T-helper 22 cell (primary cell): ENCODE measurements at places on chromosomes 12 and 14.

- no peak for DNase-seq
Measured at GRCh38 chr14:100866666-100867630, 36.6 kb downstream of the RTL1 start.

GRCh38 chr14:50678163-50678562 lies 10.1 kb upstream of the SAV1 start:
- DNase-seq, result no peak

DNA sequence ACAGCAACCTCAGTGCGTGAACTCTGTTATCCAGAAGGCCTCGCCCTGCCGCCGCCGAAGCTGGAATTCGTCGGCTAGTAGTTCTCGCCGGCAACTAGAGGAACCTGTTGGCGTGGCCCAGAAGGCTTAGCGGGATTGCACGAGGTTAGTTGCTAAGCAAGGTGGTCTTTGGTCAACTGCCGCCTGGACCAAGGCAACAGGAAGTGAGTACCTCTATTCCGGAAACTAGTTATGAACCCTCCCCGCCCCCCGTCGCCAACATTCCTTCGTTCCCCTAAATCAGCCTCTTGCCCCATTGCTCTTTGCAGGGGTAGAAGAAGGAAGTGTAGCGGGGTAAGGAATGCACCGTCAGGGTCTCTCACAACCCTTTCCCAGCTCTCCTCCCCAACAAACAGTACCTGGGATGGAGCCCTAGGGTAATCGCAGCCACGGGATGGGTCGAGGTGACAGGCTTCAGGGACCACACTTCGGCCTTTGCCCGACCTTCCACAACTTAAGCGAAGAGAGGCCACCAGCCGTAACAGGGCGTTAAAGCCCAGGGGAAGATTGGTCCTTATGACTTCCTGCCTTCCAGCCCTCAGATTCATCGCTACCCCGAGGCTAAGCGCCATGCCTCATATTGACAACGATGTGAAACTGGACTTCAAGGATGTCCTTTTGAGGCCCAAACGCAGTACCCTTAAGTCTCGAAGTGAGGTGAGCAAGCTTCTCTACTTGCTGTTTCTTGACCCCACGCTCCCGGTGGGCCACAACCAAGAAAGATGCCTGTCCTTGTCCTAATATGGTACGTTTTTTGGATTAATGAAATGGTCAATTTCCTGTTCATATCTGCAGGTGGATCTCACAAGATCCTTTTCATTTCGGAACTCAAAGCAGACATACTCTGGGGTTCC lies at the start of gene GMPR2:
TSS of gene GMPR2 (plus strand) at position 285 of the 893 bp plus-strand sequence. CDS start at position 610, 325 bp downstream.
- no peak for DNase-seq

DNA sequence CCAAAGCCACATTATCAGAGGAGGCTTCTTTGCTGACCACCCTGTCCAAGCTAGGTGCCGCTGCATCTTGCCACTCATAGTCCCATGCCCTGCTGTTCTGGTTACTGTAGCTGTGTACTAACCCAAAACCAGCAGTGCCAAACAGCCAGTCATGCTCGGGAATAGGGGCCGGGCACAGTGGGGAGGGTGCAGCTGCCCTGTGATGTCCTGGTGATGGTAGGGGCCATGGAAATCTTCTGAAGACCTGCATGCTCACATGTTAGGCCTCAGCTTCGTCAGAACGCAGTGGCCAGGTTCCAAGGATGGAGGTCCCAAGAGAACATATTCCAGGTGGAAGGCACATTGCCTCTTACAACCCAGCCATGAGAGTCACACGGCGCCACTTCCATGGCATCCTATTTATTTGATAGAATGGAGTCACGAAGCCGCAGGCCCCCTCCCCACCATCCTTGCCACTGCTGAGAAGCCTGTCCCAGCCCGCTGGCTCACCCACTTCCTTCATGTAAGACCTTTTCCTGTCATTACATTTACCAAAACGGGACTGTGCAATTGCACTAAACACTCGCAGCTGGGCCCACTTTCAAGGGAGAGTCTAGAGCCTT lies 48.5 kb downstream of the FAM222A start:
- DNase-seq, result no peak

DNA sequence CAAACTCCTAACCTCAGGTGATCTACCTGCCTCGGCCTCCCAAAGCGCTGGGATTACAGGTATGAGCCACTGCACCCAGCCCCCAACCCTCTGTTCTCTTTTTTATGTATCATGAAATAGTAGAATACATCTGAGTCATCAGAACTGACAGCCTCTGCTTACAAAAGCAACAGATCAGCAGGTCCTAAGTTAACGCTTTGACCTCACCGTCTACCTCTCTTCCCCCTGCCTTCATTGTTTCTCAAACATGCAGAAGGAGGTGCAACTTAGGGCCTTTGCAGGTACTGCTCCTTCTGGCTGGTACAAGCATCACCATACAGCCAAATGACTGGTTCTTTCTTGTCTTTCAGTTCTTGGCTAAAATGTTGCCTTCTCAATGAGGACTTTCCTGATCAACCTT lies 249.2 kb downstream of the PAWR start:
- DNase-seq, result no peak

GRCh38 chr12:100266585-100266834 lies 369 bp downstream of the DEPDC4 start:
- DNase-seq, result peak; percentile 84

DNA sequence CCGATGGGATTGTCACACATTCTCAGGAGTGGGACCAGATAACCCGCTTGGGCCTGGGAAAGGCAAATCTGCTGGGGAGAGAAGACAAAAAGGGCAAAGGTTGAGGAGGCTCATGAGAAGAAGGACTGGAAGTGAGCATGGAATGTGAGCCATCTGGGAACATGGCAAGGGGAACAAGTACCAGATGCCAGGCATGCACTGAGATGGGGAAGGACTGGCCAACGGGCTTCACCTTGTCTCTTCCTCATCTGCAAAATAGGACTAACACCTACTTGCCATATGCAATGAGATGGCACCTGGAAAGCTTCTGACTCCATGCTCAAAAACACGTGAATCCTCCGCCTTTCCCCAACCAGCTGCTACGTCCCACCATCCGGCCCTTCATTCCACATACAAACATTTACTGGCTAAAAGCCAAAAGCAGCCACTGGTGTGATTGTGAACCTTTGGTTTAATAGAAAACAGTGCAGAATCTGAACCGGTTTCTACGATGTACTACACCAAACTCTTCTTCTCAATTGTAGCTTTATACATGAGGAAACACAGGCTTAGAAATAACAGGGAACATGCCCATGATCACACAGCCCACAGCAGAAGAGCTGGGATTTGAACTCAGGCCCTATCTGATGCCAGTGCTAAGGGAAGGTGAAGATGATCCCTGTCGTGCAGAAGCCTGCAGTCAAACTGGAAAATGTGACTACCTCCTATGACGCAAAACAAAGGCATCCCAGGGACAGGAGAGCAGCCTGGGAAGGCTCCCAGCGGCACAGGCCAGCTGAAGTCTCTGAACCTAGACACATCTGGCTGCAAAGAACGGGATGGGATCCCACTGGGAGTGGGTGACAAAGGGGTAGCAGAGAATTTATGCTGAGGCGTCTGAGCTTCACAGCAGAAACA lies 112.1 kb downstream of the TTC7B start:
- DNase-seq, result no peak

GRCh38 chr14:86404425-86404824 lies 874.5 kb downstream of the FLRT2 start:
- DNase-seq, result no peak

GRCh38 chr12:109277899-109278762 lies 31.0 kb downstream of the FOXN4 start:
- no peak for DNase-seq

DNA sequence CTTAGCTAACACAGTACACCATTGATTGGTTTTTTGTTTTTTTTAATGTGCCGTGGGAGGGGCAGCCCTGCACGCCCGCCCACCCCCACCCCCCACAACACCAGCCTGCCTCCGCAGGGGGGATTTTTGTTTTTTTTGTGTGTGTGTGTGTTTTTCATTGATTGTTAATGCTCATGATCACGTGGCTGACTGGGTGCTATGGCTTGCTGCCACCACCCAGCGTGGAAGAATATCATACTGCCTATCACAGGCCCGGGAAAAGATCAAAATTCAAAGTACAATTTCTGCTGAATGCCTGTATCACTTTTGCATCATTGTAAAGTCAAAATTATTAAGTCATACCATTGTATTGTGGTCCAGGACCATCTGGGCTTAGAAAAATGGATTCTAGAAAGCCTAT lies 8.3 kb downstream of the RESF1 start:
- DNase-seq, result no peak

- no peak for DNase-seq
Measured at GRCh38 chr12:131177599-131177998, 223.9 kb downstream of the ADGRD1 start.

DNA sequence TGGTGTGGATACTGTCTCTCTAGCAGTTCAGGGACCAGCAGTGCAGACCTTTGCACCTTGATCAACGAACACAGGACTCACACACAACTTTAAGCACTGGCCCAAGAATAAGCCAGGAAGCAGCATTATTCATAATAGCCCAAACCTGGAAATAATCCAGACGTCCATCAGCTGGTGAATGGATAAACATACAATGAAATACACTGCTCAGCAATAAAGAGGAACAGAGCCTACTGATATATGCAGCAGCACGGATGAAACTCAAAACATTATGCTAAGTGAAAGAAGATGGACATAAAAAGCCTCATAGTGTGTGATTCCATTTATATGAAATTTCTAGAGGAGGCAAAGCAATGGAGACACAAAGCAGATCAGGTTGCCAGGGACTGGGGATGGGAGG lies 303.9 kb upstream of the FKBP4 start:
- no peak for DNase-seq

DNA sequence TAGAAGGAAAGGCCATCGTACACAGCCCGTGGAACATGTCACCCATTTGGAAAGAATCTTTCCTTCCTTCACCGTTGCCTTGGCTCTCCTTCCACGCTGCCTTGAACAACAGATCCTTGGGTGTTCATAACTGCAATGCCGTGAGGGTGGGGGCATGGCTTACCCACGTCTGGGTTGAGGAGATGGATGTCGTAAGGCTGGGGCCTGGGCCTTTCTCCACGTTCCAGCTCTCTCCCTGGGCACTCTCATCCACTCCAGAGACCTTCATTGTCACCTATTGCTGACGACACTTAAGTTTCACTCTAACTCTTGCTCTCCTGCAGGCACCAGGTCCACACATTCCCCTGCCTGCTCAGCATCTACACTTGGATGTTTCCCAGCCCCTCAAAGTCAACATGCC lies 19.4 kb downstream of the ANO2 start:
- DNase-seq, result no peak

DNA sequence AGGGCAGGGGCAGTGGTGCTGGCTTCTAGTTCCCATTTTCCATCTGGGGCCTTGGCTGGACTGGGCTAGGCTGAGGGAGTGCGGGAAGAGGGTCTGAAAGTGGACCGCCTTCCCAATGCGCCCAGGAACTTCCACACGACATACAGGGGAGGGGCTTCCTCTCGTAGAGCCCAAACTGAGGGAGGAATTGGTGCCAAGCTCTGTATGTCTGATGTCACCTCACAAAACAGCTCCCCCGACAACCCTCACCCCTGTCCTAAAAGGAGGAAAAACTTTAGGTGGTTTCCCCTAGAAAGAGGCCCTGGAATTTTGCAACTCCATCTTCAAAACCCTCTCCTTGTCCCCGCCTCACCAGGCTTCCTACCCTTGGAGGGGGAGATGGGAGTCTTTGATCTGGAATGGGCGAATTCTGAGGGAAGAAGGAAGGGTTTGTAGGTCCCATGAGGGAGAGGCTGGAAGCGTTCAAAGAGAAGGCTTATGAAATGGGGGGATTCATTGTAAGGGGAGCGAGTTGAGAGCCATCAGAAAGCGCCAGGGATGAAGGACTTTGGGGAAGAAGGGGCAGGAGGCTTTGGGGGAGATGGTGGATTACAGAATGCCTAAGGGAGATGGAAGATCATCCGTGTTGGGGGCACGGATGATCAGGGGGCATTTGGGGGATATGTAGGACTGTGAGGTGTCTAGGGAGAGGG lies 844 bp downstream of the GLTP start:
- DNase-seq, result no peak

DNA sequence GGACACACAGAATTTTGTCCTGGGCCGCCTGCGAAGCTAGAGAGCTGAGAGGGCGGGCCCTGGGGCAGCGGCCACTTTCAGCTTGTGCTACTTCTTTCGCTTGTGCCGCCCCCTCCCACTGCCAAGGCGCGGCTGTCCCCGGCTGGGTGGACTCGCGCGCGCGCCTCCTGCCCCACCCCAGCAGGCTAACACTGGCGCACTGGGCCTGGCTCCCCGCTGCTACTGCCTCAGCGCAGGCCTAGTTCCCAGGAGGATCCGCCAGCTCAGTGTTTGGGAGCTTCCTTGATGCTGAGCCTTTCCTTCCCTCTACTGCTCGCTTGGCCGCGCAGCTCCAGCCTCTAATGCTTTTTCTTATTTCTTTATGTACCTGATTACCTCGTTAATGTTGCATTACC lies 27.4 kb upstream of the METAP2 start:
- no peak for DNase-seq

DNA sequence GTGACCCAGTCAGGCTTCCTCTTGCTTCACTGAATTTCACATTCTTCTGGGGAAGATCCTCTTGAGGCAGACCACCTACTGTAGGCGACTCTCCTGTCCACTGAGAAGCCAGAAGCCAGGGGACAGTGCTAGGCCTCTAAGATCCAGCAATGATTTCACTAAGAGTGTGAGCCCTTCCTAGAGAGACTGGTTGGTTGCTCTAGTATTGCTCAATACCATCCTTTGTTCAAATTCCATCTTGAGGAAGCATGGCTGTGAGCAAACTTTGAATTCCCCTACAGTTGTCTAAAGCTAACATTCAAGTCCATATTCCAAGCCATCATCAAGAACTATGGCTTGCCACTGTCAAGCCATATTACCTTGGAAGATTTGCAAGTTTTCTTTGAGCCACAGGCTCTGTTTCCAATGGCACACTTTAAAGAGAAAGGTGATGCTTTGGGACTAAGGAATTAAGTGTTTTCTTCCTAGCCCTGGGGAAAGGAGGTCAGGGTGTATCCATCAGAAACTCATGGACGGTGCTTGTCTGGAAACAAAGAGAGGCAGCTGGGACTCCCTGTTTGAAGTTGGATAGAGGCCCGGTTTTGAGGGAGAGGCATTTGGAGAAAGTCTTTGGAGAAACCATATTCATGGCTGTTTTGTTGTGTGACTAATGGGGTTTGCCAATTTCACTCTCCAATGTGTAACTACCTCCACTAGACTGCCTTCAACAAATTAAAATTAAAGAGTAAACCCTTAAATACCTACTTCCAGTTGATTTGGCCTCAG lies 1217.9 kb downstream of the VRK1 start:
- DNase-seq, result no peak

DNA sequence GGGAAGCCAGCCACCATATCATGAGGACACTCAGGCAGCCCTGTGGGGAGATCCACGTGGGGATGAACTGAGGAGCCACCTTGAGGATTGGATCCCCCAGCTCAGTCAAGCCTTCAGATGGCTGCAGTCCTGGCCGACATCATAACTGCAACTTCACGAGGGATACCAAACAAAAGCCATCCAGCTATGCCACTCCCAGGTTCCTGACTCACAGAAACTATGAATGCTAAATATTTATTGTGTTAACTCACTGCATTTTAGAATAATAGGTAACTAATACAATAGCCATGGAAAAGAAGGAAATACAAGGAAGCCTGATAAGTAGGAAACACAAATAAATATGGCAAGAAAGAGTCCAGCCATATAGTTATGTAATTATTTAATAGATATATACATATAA lies 42.1 kb upstream of the FAM222A start:
- DNase-seq, result no peak
